Fibroblast of skin of right quadriceps (primary cell): ENCODE measurements at places on chromosomes 1 and 21.

GRCh38 chr1:245860657-245861544 is 646.2 kb downstream of the SMYD3 start:
- peak; percentile 94 for DNase-seq

- no peak for DNase-seq
These were observed 50.8 kb downstream of the OLFM3 start for GRCh38 chr1:101945884-101946283.

- DNase-seq: no peak
These were observed 1.0 kb downstream of the DDAH1 start for GRCh38 chr1:85463731-85464496.

DNA sequence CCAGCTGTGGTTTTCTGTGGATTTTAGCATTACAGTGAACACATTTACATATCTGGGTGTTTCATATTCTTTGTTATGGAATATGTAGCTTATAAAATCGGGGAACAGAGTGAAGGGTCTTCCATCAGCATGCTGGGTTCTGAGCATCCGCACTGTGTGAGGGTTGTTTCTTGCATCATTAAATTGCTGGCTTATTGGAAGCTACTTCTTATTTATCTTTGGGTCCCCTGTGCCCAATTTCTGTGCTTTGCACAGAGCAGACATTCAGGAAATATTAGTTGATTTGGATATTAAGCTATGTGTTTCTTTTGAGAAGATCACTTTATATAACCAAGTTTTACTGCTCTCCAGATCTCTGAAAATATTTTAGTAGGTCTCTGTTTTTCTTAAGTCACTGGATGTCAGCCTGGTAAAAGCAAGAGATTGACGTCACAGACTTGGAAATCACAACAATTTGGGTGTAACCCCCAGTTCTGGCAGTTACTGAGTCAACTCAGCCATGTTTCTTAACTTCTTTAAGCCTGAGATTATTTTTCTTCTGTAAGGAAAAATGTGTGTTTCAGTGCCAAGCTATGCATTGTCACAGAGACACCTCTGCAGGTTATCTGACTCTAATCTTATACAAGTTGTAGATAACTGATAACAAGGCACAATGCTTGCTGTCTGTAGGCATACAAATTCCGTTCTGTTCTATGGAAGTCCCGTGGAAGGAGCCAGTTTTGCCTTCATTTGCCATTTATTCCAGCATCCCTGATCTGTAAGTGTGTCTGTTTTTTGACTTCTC is 258.3 kb upstream of the KAZN start:
- peak; percentile 54 for DNase-seq

DNA sequence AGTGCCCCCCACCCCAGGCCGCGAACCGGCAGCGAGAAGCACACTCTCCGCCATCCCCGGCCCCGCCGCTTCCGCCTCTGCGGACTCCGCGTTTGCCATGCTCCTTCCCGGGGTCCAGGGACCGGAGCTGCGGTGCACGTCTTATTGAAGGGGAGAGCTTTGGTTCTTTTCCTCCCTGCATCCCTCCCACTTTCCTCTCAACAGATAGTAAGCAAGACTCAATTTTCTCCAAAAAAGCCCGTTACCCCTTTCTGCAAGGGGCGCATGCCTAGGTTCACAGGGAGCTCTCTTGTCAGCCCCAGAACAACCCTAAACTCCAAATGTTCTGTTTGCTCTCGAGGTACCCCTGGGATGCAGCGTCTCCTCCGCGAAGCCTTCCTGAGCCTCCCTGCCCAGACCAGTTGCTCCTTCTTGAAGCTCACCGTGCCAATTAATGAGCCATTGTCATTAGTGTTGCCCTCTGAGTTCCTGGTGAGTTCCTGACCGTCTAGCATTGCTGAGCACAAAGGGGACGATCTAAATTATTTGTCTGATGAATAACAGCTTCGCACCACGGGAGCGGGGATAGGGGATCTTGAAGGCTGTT is 8.1 kb downstream of the FOXD3 start:
- DNase-seq: no peak

DNA sequence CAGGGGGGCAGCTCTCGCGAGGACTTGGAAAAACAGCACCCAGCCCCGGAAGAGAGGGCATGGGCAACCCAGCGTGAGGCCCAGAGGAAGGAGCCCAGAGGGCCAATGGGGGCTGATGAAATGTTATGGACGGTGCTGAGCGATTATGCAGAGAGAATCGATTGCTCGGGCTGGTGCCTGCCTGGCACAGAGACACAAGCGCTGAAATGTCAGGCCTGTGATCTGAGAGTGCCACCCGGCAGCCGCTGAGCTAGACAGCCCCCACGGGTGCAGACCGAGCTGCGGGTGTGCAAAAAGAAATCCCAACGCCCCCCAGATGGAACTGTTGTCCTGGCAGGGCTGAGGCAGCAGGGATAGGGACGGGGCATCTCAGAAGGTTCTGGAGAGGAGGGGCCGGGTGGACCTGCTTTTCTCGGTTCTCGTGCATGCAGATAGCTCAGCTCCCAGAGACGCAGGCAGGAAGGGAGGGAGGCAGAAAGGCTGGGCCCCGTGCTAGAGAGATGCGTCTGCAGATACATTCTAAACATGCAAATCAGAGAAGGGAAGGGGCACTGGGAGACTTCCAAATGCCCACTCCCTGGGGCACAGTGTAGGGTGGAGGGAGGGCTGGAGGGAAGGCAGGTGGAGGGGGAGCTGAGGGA is 41.5 kb downstream of the TAS1R2 start:
- DNase-seq: no peak

DNA sequence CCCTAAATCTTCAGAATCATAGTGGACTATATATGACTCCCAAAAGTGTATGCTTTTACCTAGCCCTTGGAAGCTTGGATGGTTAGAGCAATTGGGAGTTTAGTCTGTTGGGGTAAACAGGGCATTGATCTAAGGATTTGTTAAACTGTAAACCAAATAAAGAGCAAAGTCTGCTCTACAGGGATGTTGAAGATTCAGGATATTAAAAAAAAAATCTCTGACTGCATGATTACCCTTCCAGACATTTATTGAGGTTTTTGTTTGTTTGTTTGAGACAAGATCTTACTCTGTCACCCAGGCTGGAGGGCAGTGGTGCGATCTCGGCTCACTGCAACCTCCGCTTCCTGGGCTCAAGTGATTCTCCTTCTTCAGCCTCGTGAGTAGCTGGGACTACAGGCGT is 31.6 kb downstream of the PBX1 start:
- no peak for DNase-seq
